ENCODE measurements at places on chromosomes 6 and 20.

GRCh38 chr6:168865-169455, 123.3 kb upstream of the DUSP22 start:
- DNase-seq, result no peak

DNA sequence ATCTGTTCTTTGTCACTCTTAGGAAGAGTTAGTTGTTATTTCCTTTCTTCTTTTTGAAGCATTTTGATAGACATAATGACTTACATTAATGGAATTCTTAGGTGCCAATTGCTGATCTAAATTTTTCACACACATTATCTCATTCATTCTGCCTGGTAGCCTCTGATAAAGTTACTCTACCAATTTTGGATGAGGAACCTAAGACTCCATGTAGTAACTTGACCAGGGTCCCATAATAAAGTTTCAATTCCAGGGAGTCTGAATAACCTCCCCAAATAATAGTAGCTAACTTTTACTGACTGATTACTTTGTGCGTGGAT, 73.2 kb upstream of the CITED2 start:
- DNase-seq, result no peak

- DNase-seq, result no peak
Observed at GRCh38 chr6:150291968-150292710, 76.7 kb upstream of the IYD start.

DNA sequence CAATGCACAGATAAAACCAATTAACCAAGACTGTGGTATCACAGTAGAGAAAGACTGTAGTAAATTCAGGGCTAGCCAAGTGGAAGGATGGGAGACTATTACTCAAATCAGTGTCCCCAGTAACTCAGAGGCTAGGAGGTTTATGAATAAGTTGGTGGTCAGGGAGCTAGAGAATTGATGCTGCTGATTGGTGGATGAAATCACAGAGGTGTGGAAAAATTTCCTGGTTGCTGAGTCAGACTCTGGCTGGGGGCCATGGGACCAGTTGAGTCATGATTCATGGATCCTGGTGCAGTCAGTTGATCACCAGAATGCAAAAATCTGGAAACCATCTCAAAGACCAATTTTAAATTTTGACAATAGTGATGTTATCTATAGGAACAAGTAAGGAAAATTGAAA, 555.9 kb downstream of the C6orf118 start:
- no peak for DNase-seq

- no peak for DNase-seq
Observed at GRCh38 chr6:20260360-20260759, 48.1 kb upstream of the MBOAT1 start.

GRCh38 chr20:6665621-6666355, 101.7 kb upstream of the BMP2 start:
- DNase-seq, result no peak

- DNase-seq, result no peak
Observed at GRCh38 chr20:20076297-20077065, 24.1 kb downstream of the CFAP61 start.
